ENCODE measurements at places on chromosomes 16 and 17. TPM values are rescaled to one million over a fixed set of nuclear protein-coding genes. Genes with fewer than 3 reads are reported as not detected.

The ALDH3A1 gene
- total RNA-seq = 928 TPM

The CDH16 gene
- total RNA-seq = 0.28 TPM

The C16orf95 gene
- total RNA-seq = 5.5 TPM

The PLXDC1 gene
- 0.20 TPM for total RNA-seq

The TEX14 gene
- not detected for total RNA-seq

The NPIPB9 gene
- 1.7 TPM for total RNA-seq

The SALL1 gene
- total RNA-seq = 0.07 TPM

The CTF1 gene
- 0.23 TPM for total RNA-seq

The BCL6B gene
- not detected for total RNA-seq

The NFE2L1 gene
- 103 TPM for total RNA-seq

The ABCA6 gene
- not detected for total RNA-seq

The LHX1 gene
- 2.6 TPM for total RNA-seq

The CA5A gene
- not detected for total RNA-seq

The TMEM100 gene
- total RNA-seq = not detected

The RPS15A gene
- 2,310 TPM for total RNA-seq

The CCL4 gene
- total RNA-seq = not detected

The HEATR9 gene
- total RNA-seq = not detected

The LRRC75A gene
- total RNA-seq = 1.0 TPM

The SULT1A1 gene
- total RNA-seq = 5.0 TPM

The CNGB1 gene
- 0.07 TPM for total RNA-seq

The RSAD1 gene
- 37.7 TPM for total RNA-seq

The GP1BA gene
- total RNA-seq = not detected

The OMG gene
- total RNA-seq = not detected

The MT1H gene
- total RNA-seq = not detected

The KRT9 gene
- not detected for total RNA-seq

The PERCC1 gene
- total RNA-seq = not detected

The ZNF785 gene
- not detected for total RNA-seq

The HBQ1 gene
- total RNA-seq = 6.6 TPM

The RNF151 gene
- total RNA-seq = not detected

The MT3 gene
- not detected for total RNA-seq

The SEZ6L2 gene
- 16.5 TPM for total RNA-seq

The TP53TG3F gene
- not detected for total RNA-seq

The LPO gene
- total RNA-seq = not detected

The CCR7 gene
- 0.85 TPM for total RNA-seq

The NMT1 gene
- total RNA-seq = 173 TPM
